ENCODE measurements at places on chromosomes 13 and 19.

- no peak for DNase-seq
These were observed 509.0 kb upstream of the MIR17HG start for GRCh38 chr13:90838317-90838960.

DNA sequence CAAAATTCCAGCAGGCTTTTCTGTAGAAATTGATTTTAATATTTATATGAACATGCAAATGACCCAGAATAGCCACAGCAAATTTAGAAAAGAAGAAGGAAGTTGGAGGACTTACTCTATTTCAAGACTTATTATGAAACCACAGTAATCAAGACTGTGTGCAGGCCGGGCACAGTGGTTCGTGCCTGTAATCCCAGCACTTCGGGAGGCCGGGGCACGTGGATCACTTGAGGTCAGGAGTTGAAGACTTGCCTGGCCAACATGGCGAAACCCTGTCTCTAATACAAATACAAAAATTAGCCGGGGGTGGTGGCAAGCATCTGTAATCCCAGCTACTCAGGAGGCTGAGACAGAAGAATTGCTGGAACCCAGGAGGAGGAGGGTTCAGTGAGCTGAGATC lies 6.0 kb upstream of the FFAR2 start:
- no peak for DNase-seq

GRCh38 chr19:4368128-4368820 lies 24.9 kb downstream of the MPND start:
- DNase-seq: no peak

GRCh38 chr19:8663920-8664670 lies 33.7 kb downstream of the NFILZ start:
- DNase-seq: no peak

GRCh38 chr13:103625194-103625593 lies 559.0 kb upstream of the SLC10A2 start:
- no peak for DNase-seq

DNA sequence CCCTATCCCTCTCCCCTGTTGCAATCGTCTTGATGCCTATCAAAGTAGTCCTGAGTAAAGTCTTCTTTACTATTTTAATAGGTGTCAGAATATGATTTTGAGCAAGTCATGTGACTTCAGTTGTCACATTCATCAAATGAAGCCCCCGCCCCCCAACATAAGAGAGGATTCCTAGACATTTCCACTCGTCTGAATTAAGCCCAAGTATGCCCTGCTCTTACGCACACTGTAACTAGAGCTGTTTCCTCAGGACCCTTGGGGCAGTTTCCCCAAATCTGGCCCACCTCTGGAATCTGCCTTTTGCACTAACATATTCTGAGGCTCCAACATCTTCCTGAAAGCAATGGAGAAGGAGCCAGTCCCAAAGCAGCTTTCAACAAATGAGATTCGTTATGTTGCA lies 25.5 kb downstream of the SACS start:
- DNase-seq: no peak

- DNase-seq: no peak
These were observed 288.7 kb downstream of the FOXO1 start for GRCh38 chr13:40377783-40378182.

- DNase-seq: no peak
These were observed 42.3 kb downstream of the LYL1 start for GRCh38 chr19:13060233-13060963.

DNA sequence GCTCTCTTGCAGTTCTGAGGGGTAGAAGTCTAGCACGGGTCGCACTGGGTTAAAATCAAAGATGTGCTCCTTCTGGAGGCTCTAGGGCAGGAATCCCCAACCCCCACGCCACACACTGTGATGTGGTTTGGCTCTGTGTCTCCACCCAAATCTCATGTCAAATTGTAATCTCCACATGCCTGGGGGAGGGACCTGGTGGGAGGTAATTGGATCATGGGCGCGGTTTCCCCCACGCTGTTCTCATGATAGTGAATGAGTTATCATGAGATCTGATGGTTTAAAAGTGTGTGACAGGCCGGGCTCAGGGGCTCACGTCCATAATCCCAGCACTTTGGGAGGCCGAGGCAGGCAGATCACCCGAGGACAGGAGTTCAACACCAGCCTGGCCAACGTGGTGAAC lies 26.6 kb upstream of the CALM3 start:
- no peak for DNase-seq

GRCh38 chr13:73740666-73741065 lies 393.5 kb downstream of the KLF12 start:
- DNase-seq: no peak

- DNase-seq: no peak
These were observed 5.9 kb upstream of the GDF15 start for GRCh38 chr19:18379803-18380747.

GRCh38 chr19:54506079-54506478 lies 3.4 kb downstream of the LAIR2 start:
- DNase-seq: no peak

- no peak for DNase-seq
These were observed 9.6 kb upstream of the KPTN start for GRCh38 chr19:47493378-47494210.

DNA sequence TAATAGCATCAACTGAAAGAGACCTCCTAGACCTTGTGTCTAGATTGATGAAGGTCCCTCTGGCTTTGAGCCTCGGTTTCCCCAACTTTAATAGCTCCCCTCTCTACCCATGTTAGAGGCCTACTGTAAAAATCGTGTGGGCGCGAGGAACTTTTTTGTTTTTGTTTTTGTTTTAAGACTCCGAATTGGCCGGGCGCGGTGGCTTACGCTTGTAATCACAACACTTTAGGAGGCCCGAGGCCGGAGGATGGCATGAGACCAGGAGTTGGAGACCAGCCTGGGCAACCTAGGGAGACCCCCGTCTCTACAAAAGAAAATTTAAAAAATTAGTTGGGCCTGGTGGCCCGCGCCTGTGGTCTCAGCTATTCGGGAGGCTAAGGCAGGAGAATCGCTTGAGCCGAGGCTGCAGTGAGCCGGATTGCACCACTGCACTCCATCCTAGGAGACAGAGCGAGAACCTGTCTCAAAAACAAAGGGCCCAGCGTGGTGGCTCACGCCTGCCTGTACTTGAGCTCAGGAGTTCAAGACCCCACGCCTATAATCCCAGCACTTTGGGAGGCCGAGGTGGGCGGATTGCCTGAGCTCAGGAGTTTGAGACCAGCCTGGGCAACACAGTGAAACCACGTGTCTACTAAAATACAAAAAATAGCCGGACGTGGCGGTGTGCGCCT lies 858 bp upstream of the PPP6R1 start:
- DNase-seq: no peak

GRCh38 chr19:31271306-31271911 lies 77.8 kb downstream of the TSHZ3 start:
- DNase-seq: no peak

GRCh38 chr19:20371911-20372310 lies 193.7 kb downstream of the ZNF737 start:
- no peak for DNase-seq

GRCh38 chr19:14821937-14822336 lies 13.0 kb downstream of the OR7A5 start:
- DNase-seq: no peak

GRCh38 chr13:72437458-72437857 lies 290.0 kb downstream of the MZT1 start:
- DNase-seq: no peak

GRCh38 chr19:55676383-55676782 lies 1.4 kb downstream of the EPN1 start:
- no peak for DNase-seq

- DNase-seq: no peak
These were observed 39.5 kb downstream of the ZSWIM9 start for GRCh38 chr19:48210005-48210404.

DNA sequence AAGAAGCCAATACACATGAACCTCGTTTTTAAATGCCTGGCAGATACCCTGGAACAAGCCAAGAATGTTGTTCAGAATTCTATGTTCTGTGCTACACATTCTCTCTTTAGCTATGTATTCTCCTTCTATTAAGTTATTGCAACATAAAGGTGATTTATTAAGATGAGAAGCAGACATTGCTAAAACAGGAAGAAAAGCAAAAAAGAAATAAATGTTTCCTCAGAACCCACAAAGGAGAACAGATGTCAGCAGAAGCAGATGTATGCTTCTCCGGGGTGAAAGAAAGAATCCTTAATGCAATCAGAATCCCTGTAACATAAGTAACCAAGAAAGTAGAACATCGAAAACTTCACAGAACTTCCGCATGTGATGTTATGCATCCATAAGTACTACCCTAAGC lies 302.9 kb downstream of the DCT start:
- no peak for DNase-seq

- no peak for DNase-seq
These were observed 2.1 kb downstream of the NKPD1 start for GRCh38 chr19:45158503-45159209.

GRCh38 chr13:53612200-53612599 lies 583.6 kb downstream of the OLFM4 start:
- DNase-seq: no peak

DNA sequence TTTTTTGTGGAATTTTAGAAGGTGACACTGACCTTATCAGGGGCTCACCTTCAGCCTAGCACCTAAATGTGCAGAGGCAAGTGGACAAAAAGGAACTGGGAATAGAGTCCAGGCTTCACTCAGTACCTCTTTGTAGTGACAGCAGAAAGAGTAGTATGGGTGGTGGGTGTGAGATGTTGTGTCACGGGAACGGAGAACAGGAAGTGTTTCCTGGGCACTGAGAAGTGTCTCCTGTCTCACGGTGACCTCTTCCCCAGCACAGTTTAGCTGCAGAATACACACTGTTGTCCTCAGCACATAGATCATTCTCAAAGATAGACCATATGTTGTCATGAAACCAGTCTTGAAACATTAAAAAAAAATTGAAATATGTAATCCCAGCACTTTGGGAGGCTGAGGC lies 17.5 kb upstream of the LGALS14 start:
- DNase-seq: no peak

DNA sequence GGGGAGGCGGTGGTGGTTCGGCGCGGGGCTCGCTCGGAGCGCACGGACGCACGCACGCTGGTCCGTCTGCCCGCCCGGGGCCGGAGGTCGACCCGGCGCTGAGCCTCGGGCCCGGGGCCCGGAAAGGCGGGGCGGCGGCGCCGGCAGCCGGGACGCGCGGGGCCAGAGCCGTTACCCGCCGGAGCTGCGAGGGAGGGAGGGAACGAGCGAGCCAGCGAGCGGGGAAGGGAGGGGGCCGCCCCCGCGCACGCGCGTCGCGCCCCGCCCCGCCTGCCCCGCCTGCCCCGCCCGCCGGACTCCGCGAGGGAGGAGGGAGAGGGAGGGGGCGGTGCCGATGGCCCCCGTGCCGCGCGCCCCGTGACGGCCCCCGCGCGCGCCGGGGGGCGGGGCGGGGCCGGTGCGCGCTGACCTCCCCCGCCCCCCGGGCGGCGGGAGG lies 15.0 kb downstream of the CIC start:
- no peak for DNase-seq

GRCh38 chr19:21677696-21678418 lies 89.5 kb downstream of the ZNF100 start:
- DNase-seq: no peak

DNA sequence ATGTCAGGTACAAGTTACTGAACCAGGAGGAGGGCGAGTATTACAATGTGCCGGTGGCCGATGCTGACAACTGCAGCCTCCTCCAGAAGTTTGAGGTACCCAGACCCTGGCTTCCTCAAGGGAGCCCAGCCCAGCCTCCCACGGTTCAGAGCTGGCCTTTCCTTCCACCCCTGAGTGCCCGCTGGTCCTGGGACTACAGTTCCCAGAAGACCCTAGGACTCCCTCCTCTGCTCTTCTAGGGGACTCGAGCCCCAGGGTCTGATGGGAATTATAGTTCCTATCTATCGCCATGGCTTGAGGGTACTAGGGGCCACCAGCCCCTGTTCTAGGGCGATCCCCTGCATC lies 11.0 kb downstream of the PRKCG start:
- no peak for DNase-seq

DNA sequence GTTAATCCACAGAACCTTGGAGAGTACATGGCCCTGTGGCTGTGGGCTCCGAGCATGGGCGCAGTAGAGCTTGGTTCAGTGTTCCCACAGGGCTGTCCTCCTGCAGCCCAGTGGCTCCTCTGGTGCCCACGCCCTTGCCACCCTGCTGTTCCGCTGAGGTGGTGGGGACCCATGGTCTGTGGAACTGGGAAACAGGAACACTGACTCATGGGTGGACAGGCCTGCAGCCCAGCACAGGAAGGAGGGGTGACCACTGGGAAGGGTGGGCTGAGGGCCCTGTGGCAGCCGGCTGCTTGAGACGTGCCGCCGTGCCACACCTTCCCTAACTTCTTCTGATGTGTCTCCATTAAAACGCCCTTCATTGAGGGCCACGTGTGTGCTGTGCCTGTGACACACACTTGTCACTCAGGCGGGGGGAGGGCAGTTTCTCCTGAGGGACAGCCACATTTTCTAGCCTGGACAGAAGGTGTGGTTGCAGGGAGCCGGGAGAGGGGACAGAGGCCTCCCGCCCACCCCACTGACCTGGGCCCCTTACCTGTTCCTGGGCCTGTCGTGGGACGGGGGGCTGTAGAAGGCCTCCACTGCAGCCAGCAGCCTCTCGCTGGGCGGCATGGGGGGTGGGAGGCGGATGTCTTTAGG lies 21.1 kb downstream of the CHERP start:
- no peak for DNase-seq

GRCh38 chr19:48818234-48818820 lies 7.5 kb upstream of the BCAT2 start:
- no peak for DNase-seq

DNA sequence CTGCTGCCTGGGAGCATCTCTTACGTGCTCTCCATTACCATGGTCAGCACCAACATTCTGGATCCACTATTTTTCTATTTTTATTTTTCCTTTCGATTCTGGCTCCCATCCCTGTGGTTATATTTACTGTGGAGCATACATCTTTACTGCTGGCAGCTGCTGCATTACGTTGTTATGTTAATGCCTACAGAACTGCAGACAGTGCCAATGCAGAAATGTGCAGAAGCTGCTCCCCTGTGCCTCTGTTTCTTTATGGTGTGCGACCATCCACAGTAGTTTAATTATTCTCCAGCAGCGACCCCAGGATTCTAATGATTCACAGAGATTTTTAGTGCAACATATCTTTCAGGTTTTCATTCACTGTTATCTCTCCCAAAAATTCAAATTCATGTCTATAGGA lies 911.7 kb upstream of the SLITRK6 start:
- DNase-seq: no peak
